ENCODE measurements at places on chromosomes 5 and 9.
A peak's percentile ranks its signal among the peaks of the same experiment; 100 is the strongest.

- DNase-seq: no peak
These were observed 61.7 kb upstream of the SUB1 start for GRCh38 chr5:32523625-32524024.

DNA sequence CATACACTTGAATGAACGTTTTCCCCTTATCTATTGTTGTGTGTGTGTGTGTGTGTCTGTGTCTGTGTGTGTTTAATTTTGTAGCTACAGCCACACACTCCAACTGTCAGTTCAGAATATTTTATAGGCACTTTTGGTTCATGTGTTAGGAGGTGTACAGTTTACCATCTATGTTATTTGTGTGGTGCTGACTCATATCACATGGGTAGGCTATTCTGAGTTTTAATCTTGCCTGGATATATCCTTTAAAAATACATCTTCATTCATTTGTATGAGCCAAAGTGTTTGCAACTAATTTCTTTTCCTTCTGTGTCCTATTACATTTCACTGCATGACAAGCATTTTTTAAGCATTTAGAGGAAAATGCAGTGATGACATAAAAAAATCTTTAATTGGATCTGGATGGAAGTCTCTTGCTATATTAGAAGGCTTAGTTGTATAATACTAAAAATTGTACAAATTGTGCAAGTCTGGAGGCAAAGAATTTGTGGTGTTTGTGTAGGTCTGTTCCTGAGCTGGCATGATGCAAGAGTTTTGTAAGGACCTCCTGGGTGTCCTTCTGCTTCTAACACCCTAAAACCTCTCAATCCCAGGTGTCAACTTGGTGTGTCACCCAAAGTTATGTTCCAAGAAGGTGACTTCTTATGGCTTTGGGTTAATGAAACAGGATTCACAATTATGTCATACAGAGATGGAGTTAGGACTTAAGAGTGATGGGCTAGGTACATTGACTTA is 52.4 kb upstream of the HMHB1 start:
- DNase-seq: no peak

DNA sequence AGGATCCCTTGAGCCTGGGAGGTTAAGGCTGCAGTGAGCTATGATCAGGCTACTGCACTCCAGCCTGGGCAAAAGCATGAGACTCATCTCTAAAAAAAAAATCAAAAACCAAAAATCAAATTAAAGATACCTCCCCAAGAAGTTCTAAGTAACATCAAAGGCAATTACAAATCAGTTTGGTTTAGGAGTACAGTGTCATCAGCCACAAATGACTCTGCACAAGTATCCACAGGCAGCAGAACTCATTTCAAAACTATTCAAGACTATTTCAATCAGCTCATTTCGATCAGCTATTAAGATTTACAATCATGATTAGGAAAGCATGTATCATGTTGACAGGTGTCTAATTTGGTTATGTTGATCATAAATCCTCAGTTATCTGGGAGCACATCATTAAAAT is 19.1 kb downstream of the TRMO start:
- no peak for DNase-seq

DNA sequence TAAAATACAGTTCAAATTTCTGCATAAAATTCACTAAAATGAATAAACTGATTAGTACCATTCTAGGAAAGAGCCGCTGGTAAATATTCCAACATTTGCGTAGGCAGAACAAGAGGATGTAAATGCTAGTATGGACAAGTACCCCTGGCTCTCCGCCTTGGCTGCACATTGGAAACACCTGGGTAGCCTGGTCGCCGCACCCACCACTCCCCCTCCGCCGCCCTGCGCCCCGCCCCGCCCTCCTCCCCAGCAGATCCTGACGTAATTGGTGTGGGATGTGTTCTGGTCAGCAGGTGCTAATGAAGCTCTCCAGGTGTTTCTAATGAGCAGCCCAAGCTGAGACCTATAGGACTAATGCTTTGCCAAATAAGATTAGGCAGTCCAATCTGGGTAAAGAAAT is 225.7 kb downstream of the FRMD3 start:
- no peak for DNase-seq

DNA sequence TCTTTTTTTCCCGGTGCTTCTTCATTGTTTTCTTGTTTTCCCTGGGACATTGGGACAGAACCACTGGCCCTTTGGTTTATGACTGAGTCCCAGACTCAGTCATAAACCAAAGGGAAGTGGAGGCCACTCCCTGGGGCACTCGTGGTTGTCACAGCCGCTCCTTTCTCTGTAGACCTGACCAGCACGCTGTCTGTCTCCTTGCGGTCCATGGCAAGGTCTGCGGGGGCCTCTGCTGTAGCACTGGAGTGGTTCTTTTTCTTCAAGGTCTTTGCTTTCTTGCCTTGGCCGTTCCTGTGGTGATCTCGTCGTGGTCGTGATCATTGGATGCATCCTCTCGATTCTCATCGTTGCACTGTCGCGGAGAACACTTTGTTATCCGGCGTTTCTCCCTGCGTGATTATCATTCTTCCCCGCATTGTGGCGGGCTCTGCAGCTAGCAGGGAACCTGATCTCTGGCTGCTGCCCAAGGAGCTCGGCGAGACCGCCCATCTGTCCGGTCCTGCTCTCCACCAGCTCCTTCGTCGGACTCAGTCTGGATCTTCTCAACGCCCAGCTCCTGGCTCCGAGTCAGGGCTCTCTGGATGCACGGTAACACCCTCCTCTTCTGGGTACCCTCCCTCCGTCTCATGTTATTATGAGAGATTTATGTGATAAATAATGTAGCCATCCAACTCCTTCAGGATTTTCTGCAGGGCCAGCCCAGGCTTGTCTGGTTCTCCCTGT is 43.5 kb upstream of the MPDZ start:
- DNase-seq: no peak

GRCh38 chr9:78026947-78027346 is 4.7 kb downstream of the GNAQ start:
- DNase-seq: no peak

- DNase-seq: no peak
These were observed 24.0 kb upstream of the ASPN start for GRCh38 chr9:92506184-92506857.

GRCh38 chr5:153623751-153624450 is 133.4 kb downstream of the GRIA1 start:
- no peak for DNase-seq

DNA sequence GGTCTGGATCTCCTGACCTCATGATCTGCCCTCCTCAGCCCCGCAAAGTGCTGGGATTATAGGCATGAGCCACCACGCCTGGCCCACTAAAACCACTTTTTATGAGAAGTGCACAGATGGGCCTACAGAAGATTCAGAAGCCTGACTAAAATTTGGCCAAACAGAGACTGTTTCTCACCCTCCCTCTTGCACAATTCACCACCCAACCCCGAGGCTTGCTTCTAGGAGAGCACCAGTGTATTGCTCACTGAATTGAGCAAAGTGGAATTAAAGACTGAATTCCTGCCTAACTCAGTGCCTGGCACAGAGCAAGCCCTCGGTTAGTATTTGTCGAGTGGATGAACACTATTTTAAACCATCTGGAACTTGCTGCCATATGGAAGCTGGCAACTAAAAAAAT is 3.4 kb upstream of the DCTN4 start:
- DNase-seq: no peak

GRCh38 chr9:92620845-92621244 is 49.1 kb downstream of the IPPK start:
- DNase-seq: no peak

- DNase-seq: no peak
These were observed 44.8 kb upstream of the RNU6ATAC start for GRCh38 chr9:134208981-134209725.

DNA sequence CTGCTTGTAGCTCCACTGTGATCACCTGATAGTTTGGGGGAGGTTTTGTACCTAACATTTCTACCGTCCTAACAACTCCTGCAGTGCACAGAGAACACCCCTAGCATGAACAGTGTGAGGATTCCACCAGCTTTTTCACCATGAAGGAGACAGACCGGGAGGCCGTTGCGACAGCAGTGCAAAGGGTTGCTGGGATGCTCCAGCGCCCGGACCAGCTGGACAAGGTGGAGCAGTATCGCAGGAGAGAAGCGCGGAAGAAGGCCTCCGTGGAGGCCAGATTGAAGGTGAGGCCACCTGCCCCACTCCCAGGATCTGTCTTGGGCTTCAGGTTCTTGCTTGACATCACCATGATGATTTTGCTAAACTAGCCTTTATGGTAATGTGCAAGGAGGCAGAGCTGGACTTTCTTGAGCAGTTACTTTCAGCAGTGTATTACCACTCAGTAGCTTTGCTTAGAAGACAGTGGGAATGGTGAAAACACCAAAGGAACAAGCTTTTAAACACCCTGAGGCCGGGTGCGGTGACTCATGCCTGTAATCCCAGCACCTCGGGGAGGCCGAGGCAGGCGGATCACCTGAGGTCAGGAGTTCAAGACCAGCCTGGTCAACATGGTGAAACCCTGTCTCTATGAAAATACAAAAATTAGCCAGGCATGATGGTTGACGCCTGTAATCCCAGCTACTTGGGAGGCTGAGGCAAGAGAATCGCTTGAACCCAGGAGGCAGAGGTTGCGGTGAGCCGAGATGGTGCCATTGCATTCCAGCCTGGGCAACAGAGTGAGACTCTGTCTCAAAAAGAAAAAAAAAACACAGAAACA is 3.3 kb downstream of the EXOC3 start:
- DNase-seq: no peak

DNA sequence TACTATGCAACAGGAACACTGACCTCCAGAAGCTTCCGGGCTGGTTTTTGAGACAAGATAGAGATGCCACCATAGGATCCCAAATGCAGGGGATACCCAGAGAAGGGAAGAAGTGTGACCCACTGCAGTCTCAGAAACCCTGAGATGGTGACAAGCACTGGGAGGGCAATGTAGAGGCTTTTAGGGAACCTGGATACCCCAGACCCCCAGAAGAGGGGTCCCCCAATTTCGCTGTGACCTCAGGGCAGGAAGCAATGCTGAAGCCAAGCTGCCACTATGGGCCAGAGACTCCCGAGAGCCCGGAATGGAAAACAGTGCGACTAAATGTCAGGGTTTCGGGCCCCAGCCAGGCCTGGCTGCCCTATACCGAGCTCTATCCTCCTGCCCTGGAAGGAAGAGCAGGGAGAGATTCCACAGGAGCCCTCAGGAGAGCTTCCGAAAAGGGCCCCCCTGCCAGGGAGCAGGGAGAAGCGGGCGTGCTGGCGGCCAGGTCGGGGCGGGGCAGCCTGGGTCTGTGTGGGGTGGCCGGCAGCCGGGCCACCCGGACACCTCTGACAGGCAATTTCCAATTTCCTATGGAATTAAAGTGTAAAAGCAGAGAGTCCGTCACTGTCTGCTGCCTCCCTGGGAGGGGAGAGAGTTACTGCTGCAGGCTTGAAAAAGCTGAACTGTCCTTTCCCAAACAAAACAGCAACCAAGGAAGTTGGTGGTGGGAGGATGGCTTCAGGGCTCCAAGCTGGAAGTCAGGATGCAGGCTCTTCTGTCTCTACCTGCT is 154.2 kb downstream of the FGF18 start:
- DNase-seq: no peak

DNA sequence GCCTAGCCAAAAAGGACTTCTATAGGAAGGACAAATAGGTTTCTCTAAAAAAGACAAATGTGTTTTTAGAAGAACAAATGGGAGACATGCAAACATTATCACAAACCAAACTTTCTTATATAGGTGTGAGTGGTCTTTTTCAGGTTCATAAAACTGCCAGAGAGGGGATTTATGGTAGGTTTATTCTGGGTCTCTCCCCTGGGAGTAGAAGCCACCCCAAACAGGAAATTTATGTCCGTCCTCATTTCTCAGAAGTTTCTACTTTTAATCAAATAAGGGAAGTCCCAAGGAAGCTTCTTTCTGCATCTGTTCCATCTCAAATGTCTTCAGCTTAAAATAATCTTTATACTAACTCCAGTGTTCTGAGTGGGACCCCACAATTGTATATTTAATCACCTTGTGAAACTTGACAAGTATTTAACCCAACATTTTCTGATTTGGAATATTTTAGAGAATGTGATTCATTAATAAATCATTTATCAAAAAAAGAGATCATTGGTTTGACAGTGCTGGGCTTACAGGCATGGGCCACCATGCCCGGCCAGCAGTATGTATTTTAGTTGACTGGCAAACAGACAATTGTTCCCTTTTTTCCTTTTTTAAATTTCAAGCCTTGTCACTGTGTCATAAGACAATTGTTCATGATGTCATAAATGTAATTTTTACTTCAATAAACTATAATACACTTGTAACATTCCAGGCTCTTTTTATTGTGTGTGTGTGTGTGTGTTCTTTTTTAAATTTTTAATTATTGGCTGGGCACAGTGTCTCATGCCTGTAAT is 44.6 kb upstream of the GLDC start:
- no peak for DNase-seq

- peak; percentile 29 for DNase-seq
These were observed 128.3 kb downstream of the GPBP1 start for GRCh38 chr5:57302164-57302563.

GRCh38 chr5:160271836-160272235 is 40.5 kb downstream of the CCNJL start:
- no peak for DNase-seq

- DNase-seq: no peak
These were observed 17.2 kb downstream of the KDM3B start for GRCh38 chr5:138369706-138370105.

- DNase-seq: no peak
These were observed 87.1 kb upstream of the SAP30L start for GRCh38 chr5:154358516-154359220.

DNA sequence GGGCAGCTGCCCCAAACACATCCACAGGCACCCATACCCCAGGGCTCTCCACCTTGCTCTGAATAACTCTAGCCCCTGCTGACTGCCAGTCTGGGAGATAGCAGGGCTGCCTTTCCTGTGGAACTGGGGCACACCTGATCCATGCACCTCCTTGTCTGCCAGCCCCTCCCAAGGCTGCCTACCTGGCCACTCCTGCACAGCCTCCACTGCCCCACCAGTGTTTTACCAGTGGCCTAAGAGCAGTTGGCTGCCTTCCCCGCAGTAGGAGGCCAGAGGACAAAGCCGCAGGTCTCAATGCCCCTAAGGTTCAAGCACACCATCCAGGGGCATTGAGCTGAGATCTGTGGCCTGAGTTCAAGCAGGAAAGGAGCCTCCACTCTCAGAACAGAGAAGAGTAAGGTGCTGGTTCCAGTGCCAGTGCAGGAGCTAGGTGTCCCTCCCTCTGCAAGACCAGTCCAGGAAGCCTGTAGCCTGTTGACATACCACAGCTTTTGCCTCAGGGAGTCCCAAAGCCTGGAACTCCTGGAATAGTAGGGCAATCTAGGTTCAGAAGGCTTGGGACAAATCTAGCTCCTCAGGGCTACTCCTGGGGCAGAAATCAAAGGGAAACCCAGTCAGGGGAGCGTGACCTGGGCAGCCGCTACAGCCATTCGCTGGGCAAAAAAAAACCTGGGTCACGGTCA is 514.5 kb upstream of the PTGER4 start:
- DNase-seq: no peak
